CD4-positive, alpha-beta T cell treated with Interleukin-2 at 100 ng/mL for 4 hours (primary cell): ENCODE measurements at places on chromosomes 6 and 20.

GRCh38 chr20:40651151-40651550, 37.9 kb downstream of the MAFB start:
- DNase-seq = no peak

- DNase-seq = no peak
Observed at GRCh38 chr6:17206566-17207072, 74.5 kb upstream of the RBM24 start.

DNA sequence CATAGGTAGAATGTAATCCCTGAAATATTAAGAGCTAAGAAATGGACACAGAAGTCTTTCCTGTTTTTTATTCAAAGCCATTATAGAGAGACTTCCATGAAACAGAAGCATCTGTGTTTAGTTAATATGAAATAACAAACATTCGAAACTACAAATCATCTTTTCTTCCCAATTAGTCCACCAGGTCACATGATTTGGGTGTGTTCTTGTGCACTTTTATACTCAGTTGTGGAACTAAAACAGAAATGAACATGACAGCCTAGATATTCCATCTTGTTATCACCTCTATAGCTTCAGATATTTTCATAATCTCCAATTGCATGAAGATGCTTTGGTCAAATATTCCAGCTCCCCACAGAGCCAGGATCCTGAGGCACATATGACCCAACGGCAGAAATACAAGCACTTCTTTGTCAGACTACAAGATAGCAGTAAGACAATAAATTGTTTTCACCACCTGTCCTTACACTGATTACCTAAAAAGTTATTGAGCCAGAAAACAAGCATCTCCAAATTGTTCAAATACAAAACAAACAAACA, 116.8 kb upstream of the BEND6 start:
- DNase-seq = no peak

DNA sequence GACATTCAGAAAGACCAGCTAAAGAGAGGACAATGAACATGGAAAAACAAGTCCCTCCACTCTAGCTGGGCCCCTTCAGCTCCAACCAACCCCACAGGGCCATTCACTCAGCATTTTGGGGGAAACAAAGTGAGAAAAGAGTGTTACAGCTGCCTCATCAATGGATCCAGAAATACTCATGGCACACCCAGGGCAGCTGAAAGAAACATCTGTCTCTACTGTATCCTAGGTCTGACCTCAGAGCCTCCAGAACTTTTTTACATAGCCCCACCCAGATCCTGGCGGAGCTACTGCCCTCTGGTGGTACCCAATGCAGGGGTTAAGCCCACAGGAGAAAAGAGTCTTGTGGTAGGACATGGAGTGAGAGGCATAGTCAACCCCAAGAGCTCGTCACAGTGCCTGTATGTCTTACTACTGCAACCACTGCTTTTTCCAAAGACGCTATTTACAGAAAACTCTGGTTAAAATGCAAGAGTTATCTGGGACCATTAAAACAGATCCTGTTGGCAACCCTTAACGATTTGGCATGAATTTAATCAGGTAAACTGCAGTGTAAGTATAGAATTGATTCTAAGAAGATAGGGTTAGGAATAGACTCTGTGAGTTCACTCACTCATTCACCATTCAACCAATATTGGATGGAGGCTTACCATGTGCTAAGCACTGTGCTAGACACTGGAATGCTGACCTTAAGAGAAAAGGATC, 37.4 kb upstream of the FAM83C start:
- DNase-seq = peak; percentile 22

DNA sequence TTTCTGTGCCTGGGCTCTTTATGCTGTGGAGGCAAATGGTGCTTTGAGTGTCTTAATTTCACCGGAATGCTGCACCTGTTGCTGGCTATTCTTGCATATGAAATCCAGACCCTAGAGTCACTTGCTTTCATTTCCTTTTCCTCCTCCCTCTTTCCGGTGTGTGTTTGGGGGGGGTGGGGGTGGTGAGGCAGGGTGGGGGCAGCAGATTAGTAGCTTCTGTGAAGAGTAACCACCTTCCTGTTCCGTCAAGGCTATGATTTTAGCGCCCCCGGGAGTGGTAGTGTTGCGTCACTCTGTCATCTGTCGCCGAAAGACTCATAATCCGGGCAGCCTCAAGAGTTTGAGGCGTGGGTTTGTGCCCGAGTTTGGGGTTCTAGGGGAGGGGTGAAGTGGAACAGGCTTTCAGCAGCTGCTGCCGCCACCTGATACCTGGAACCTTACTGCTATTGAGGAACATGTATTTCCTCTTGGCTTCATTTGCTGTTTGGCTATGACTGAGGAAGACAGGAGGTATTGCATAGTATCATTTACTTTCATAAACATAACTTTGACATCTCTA, 49.1 kb downstream of the UTRN start:
- peak; percentile 76 for DNase-seq

GRCh38 chr6:118894425-118895260, 691 bp downstream of the ASF1A start:
- DNase-seq = peak; percentile 58

DNA sequence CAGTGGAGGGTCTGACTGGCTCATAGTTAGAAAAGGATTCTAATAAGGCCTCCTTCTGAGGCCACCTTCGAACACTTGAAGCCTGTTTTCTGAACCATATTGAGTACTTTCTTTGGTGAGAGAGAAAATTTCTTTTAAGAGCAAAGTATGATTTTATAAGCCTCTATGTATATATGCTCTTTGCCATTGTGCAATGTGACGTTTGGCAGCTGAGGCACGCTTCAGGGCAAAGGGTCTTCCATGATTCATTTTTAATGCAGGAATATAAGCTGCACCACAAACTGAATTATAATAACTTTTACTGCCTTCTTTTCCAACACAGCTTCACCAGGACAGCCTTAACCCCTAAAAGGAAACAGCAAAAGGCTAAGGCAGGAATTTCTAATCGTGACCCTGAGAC, 154.4 kb downstream of the TTLL2 start:
- no peak for DNase-seq

- no peak for DNase-seq
Observed at GRCh38 chr6:11273406-11274065, 41.1 kb upstream of the NEDD9 start.

GRCh38 chr20:1664911-1665310, 7.3 kb upstream of the SIRPG start:
- peak; percentile 46 for DNase-seq

- no peak for DNase-seq
Observed at GRCh38 chr6:41774841-41775240, 4.9 kb downstream of the FRS3 start.

- DNase-seq = no peak
Observed at GRCh38 chr6:139758209-139758611, 383.8 kb upstream of the CITED2 start.

DNA sequence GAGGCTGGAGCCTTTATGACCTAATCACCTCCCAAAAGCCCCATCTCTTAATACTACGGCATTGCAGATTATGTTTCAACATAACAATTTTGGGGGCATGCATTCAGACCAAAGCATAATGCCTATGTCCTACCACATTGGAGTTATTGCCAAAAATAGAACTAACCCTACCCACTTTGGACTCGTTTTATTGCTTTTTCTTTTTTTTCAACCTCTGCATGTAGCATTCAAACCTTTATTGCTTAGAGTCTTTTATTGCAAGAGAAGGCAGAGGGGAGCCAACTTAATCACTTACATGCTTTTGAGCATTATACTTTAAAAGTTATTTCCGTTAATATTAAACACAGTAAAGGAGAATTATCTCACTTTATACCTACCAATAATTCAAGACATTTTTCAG, 8.1 kb upstream of the MBOAT1 start:
- no peak for DNase-seq
